ENCODE measurements at places on chromosomes 16 and 17.

DNA sequence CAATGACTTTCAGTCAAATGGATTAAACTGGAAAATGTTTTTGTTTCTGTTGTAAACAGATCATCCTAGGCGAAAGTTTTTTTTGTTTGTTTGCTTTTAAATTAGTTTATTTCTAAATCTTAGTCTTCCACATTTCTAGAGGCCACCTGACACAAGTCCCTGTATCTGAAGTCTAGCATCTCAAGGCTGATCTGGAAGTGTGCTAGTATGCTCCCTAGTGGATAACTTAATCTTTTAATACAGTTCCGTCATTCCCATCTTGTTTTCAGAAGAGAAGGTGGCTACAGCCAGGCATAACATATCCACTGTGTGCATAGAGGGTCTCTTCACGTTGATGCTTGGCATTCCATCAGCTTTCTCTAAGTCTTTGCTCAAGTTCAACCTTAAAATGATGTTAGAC, 7.6 kb downstream of the IFT20 start:
- no peak for DNase-seq

DNA sequence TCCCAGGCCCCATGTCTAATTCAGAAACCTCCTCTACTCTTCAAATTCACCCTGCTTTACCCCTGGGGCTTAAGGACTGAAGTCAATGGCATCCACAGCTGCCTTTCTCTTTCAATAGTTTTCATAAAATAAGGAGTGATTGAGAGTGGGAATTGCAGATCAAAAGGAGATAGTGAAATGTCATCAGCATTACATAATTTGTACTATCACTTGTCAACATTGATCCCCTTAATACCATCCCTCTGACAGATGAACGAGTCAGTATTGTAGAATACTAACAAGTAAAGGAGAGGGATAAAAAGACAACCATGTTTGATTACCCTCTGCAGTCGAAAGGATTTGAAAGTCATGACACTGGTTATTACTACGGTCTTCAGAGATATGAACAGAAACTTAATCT, 212.4 kb downstream of the TMEM114 start:
- no peak for DNase-seq

DNA sequence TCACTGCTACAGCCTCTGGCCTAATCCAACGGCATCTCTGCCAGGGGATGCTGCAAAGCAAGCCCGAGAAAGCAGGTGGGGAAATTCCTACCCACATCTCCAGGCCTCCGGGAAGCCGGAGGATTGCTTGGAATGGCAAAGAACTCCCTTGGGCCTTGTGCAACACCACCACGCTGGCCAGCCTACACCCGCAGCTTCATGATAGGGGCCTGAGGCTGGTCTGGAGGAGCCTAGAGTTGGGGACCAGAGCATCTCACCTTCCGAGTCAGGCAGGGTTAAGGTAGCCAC, 20.3 kb downstream of the GGA3 start:
- no peak for DNase-seq

DNA sequence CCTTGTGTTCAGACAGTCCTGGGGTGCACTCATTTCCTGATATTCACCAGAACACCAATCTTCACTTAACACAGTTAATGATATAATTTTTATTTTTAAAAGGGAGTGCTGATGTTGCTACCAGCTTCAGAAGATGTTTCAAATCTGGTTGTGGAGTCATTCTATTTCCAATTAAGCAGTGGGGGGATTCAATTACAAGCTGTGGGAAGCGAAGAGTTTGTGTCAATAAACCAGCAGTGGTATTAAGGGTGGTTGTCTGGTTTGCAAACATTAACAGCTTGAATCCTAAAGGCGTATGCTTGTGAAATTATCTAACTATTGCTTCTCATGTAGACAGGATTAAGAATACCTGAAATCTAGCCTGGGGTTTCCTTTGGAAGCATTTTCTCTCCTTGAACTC, 1637.5 kb upstream of the GOT2 start:
- no peak for DNase-seq

- no peak for DNase-seq
These were observed 101.8 kb downstream of the GAS7 start for GRCh38 chr17:10096596-10096995.

DNA sequence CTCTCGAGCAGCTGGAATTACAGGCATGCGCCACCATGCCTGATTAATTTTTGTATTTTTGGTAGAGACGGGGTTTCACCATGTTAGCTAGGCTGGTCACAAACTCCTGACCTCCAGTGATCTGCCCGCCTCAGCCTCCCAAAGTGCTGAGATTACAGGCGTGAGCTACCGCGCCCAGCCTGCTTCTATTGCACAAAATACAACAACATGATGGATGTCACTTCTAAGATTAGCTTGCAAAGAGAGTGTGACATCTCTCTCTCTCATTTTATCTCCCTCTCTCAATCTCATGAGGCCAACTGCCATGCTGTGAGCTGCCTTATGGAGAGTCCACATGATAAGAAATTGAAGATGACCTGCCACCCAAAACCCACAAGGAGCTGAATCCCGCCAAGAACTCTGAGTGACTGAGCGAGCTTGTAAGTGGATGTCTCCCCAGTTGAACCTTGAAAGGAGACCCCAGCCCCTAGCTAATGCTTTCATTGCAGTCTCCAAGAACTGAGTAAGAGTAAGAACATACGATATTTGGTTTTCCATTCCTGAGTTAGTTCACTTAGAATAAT, 458.5 kb downstream of the RBFOX1 start:
- DNase-seq, result no peak

DNA sequence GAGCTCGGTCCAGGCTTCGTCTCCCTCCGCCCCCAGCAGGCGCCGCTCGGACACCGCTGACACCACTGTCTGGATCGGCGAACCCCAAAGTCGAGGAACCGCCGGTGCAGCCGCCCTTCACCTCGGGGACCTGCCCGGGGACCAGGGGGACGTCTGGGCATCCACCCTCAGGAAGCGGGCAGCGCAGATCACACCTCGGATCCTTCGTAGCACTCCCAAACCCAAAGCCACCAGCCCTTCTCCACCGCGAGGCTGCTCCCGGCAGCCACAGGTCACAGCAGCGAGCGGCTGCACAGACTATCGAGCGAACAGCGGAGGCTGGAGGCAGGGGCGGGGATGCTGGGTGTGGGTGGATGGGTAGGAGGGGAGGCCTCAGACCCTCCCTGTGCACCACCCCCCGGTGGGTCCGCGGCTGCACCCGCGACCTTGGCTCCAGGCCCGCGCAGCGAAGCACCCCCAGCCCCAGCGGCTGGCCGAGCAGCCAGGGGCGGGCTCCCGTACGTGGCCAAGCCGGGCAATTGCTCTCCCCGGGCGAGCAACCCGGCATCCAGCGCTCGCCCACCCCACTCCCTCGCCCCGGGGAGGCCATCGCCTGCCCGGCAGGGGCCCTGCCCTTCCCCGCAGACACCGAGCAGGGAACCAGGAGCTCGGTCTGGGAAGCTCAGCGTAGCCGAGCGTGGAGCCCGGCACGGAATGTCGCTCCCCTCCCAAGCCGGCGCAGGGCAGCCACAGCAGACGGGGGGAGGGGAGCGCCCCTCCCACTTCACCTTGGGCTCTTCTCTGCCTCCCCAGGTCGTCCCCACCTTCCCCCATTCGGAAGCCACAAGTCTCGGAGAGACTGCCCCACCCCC, 1.0 kb downstream of the SDK2 start:
- DNase-seq, result peak; percentile 57
